ENCODE measurements at places on chromosomes 1 and 21. TPM values are rescaled to one million over a fixed set of nuclear protein-coding genes. Genes with fewer than 3 reads are reported as not detected.

DNA sequence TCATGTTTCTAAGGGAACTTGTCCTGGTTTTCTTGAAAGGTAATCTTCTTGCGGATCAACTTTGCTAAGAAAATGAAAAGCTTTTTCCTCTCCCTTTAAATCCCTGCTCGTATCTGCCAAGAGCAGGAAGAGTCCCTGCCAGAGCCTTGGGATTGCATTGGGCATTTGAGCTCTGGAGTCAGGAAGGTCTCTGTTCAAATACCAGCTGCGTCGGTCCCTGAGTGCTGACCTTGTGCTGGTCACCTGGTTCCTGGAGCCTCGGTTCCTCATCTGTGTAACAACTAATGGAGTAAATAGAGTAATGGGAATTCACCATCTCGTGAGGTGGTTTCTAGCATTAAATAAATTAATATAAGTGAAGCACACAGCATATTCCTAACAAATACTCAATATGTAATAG is 274.6 kb upstream of the TMEM51 start:
- H3K27me3 ChIP-seq: peaks cover 2% of the 10 kb centered on the region
- no peaks in the 10 kb centered on the region for H3K36me3 ChIP-seq

DNA sequence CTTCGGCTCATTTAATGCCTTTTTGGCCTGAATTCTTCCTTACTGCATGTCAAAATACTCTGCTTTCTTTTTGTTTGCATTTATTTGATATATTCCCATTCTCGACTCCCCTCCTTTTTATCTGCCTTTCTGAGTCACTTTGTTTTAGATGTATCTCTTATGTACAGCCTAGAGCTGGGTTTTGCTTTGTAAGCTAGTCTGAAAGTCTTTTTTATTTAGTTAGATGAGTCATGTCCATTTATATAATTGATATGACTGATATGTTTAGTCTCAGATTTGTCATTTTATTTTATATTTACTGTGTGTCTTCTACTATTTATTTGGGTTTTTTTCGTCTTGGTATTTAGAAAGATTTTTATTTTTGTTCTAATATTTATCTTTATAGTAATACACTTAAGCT is 33.6 kb upstream of the GNG5 start:
- H3K27me3 ChIP-seq: no peaks in the 10 kb centered on the region
- peaks cover 10% of the 10 kb centered on the region for H3K36me3 ChIP-seq
- H3K27ac ChIP-seq: no peak overlapping the region

- DNase-seq: no peak
- no peak overlapping the region for H3K27ac ChIP-seq
- H3K4me3 ChIP-seq: no peak overlapping the region
- no peaks in the 10 kb centered on the region for H3K27me3 ChIP-seq
- H3K4me1 ChIP-seq: no peaks in the 10 kb centered on the region
These were observed 870.0 kb downstream of the LRRIQ3 start for GRCh38 chr1:73327998-73328397.

- peaks cover 33% of the 10 kb centered on the region for H3K36me3 ChIP-seq
- no peak for DNase-seq
- no peaks in the 10 kb centered on the region for H3K27me3 ChIP-seq
- peak overlapping the region; percentile 43 for H3K4me3 ChIP-seq
- H3K4me1 ChIP-seq: peaks cover 7% of the 10 kb centered on the region
These were observed 27.2 kb upstream of the DIP2A start for GRCh38 chr21:46431448-46431847.

DNA sequence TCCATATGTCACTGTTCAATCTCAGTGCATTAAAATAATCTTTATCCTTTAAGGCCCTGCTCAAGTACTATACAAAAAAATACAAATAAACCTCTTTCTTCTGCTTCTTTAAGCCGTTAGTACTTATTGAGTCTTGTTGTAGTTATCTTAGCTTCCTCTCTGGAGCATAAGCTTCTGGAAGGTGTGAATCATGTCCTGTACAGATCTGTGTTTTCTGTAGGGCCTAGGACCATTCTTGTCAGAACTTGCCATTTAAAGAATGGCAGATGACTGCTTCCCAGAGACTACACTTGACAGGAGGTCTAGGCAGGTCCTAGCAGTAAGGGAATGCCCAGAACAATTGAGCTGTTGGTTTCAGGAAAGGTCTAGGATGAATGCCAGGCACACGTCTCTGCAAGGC is 12.9 kb downstream of the NEK7 start:
- peaks cover 76% of the 10 kb centered on the region for H3K4me1 ChIP-seq
- peaks cover 4% of the 10 kb centered on the region for H3K36me3 ChIP-seq
- peak overlapping the region; percentile 82 for H3K27ac ChIP-seq
- H3K27me3 ChIP-seq: no peaks in the 10 kb centered on the region
- no peak for DNase-seq

The TTC39A gene
- total RNA-seq: not detected

The CDC7 gene
- 22.8 TPM for total RNA-seq

DNA sequence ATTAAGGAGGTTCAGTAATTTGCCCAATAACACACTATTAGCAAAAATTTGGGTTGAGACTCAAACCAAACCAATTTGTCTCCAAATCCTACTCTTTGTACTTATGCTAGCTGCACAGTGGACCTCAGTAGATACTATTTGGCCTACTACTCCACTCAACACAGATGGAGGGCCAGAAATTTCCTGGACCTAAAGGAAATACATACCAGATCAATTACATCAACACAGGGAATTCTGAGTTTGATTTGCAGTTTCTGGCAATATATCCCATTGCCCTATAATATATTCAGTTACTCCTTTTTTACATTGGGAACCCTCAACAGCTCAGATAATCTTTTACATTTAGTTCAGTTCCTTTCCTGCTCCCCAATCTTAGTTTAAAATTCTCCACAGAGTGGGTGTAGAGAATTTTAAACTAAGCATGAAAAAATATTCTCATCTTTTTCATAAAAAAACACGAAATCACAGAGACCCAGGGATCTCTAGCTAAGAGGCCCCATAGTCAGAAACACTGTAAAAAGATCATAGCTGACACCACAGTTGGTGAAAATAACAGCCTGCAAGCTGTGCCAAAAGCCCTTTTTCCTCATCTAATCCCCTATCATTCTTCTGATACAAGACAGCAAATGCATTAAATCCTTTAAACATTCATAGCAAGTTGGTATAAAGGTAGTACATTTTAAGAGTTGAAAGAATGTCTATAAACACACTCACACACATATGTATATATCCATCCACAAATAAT is 317.7 kb upstream of the ESRRG start:
- no peaks in the 10 kb centered on the region for H3K27me3 ChIP-seq
- H3K36me3 ChIP-seq: no peaks in the 10 kb centered on the region
- no peaks in the 10 kb centered on the region for H3K4me1 ChIP-seq
- H3K27ac ChIP-seq: no peak overlapping the region
- DNase-seq: no peak

- no peak overlapping the region for H3K4me3 ChIP-seq
- H3K4me1 ChIP-seq: no peaks in the 10 kb centered on the region
- H3K27me3 ChIP-seq: no peaks in the 10 kb centered on the region
- H3K27ac ChIP-seq: no peak overlapping the region
These were observed 41.0 kb downstream of the BRINP3 start for GRCh38 chr1:190436615-190437014.

Data from activated naive CD8-positive, alpha-beta T cell treated with anti-CD3 and anti-CD28 coated beads, Interleukin-2, amount 10 ng/mL, durations not matched to agents 7 days and 5 days (primary cell).